Stimulated activated CD4-positive, alpha-beta T cell treated with anti-CD3 and anti-CD28 coated beads, Interleukin-15, amount 100 ng/mL, for 1 hour (primary cell): ENCODE measurements at places on chromosomes 6 and 20.

DNA sequence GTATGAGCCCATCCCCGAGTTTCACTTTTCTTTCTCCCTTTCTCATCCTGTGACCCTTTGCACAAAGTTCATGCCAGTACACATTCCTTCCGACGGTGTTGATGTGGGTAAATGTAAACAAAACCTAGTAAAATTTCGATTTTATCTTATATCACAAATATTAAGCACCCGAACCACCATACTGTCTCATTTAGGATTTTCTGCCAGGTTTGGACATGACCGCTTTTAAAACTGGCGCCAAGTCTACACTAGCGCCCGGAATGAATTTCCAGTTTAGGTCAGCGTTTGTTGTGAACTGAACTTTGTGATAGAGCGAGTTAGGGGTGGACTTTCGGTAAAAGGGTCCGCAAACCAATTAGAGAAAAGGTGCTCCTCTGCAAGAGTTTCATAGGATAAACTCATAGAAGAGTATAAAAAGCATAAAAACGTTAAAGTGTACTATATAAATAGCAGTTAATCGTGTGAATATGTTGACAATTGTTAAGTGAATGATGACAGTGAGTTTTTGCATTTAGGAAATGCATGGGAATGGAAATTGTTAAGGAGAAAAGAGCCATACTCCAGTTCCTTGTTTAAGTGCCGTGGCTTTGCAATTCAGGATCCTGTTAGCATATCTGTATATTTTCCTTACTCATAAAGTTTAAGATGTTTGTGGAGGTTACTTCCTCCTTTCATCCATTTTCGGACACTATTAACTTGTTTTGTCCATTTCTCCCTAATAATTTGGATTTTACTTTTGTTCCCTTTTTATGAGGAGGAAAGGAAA lies 937 bp downstream of the AKAP7 start:
- no peak for DNase-seq

GRCh38 chr6:28531479-28532128 lies 5.9 kb downstream of the GPX5 start:
- DNase-seq: no peak

DNA sequence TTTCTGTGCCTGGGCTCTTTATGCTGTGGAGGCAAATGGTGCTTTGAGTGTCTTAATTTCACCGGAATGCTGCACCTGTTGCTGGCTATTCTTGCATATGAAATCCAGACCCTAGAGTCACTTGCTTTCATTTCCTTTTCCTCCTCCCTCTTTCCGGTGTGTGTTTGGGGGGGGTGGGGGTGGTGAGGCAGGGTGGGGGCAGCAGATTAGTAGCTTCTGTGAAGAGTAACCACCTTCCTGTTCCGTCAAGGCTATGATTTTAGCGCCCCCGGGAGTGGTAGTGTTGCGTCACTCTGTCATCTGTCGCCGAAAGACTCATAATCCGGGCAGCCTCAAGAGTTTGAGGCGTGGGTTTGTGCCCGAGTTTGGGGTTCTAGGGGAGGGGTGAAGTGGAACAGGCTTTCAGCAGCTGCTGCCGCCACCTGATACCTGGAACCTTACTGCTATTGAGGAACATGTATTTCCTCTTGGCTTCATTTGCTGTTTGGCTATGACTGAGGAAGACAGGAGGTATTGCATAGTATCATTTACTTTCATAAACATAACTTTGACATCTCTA lies 49.1 kb downstream of the UTRN start:
- peak; percentile 18 for DNase-seq

DNA sequence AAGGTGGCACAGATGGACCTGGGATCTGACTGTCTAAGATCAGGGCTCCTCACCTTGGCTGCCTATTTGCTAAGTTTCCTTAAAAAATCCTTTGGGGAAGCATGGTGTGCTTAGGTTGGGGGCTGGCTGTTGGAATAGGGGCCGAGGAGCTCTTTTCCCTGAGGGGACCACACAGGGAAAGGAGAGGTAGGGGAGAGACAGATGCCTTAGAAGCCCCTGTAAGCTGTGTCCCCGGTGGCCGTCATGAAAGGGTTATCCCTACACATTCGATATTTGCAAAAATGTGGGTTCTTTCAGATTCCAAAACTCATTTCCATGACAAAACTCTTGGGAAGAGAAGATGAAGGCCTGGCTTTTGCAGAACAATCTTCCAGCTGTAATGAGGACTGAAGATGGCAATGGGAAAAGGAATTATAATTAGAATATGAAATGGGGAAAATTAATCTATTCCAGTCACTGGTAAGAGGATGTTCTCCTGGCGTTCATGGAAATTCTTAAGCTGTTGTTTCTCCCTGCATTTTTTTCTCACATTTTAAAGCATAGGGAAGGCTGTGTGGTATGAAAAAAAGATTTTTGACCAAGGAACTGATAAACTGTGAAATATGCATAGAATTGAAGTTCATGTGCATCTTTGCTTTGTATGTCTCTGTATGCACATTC lies 53.8 kb downstream of the TOX2 start:
- DNase-seq: no peak

GRCh38 chr20:37162646-37163045 lies 16.5 kb upstream of the RPN2 start:
- no peak for DNase-seq

GRCh38 chr6:146990821-146991798 lies 213.1 kb upstream of the STXBP5 start:
- no peak for DNase-seq

DNA sequence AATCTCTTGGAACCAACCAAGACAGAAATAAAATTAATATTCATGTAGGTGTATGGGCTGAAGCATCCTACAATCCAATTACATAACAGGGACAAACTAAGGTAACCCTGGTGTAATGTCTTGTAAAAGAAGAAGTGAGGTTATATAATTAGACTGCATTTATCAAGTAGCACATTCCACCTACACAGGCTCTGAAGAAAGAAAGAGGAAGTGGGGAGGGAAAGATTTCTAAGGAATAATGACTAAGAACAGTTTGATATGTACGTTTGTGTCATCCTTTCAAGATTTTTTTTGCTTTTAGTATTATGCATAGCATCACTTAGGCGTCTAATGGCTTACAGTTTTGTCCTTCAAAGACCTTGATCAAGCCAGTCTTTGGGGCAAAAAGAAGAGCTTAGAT lies 139.7 kb downstream of the PLCB1 start:
- no peak for DNase-seq

GRCh38 chr6:23754197-23754596 lies 371.8 kb upstream of the NRSN1 start:
- DNase-seq: no peak

DNA sequence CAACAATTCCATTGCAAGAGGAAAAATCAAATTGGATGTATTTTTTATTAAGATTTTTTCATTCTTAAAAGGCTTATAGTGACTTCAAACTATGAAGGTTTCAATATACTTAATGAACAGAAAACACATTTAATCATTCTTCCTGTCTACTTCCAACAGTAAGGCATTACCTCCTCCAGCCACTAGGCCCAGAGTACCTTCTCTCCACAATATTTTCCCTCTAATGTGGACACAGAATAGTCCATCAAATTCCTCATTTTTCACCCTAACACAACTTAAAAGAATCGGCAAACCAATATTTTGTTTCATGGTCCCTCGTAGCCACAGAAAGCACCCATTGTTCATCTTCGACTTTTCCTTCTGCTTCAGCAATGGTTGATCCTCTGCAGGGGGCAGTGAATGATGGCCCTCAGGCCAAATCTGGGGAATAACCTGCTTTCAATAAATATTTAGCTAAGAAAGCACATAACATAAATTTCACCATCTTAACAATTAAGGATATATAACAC lies 335.4 kb upstream of the ID4 start:
- DNase-seq: no peak
